ENCODE measurements at places on chromosomes 7 and 10. TPM values are rescaled to one million over a fixed set of nuclear protein-coding genes. Genes with fewer than 3 reads are reported as not detected.
A peak's percentile ranks its signal among the peaks of the same experiment; 100 is the strongest.

ENTPD7 gene
- total RNA-seq: 2.7 TPM

EXOSC1 gene
- total RNA-seq: 52.3 TPM

ITPRID1 gene
- total RNA-seq: not detected

HTR5A gene
- total RNA-seq: not detected

DNA sequence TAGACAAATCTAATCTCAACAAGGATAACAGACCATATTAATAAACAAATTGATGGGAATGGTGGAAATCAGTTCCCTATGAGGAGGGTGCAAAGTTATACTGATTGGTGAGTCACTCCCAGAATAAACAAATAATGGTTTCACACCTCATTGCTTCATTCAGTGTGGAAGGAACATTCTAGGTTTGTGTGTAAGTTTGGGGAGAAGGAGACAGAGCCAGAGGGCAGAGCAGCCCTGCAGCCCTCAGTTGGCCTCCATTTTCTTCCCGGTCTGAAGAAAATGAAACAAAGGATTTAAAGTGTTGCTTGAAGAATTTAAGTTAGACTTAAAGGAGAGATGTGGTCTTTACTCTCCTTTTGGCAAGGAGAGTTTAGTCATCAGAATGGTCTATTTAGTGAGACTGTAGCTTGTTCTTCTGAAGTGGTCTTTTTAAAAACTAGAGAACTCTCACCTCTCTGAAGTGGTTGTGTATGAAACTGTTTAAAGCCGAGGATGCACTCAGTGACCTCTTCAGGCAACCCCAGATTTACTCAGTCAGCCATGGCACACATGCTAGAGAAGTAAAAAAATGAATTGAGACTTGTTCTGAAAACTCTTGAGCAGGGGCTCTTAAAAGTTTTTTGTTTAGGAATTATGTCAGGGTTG lies 27.2 kb downstream of the IKZF1 start:
- DNase-seq: peak; percentile 69

DNA sequence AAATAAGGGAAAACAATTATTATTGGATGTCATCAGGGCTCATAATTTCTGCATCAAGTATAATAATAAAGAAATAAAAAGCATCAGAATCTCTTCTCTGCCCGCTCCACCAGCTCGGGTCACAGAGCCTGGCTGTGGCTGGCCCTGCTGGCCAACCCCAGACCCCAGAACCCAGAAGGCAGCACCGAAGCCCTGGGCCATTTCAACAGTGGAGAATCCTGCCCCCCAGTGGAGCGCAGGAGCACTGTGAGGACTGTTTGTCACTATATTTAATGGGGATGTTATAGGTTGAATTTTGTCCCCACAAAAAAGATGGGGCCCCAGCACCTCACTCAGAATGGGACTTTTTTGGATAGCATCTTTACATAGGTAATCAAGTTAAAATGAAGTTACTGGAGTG lies 27.3 kb downstream of the DENND11 start:
- DNase-seq: peak; percentile 30

DNA sequence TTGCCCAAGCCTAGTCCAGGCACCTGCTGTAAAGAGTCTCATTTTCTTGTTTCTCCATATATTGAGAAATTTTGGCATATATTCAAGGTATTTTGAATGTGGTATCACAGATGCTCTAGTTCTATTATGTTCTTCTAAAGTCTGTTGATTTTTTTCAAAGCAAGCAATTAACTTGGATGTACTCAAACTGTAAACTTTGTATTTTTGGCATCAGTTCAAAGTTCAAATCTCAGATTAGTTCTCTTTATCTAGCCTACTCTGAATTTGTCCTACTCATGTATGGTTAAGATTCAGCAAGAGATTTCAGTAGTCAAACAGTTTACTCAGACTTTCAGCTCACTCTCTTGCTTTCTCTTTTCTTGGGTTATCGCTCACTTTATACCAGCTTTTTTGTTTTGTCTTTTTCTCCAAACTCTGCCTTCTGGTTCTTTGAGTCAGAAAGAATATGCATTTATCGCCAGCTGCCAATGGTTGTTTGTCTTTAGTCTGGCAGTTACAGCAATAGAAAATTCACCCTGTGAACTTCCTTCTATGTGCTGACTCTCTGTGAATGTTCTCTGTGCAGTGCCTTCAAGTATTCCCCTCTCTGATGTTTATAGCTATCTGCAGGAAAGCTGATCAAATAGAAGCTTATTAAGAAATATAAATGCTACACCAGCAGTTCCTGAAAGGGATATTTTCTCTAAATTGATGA lies 56.0 kb downstream of the ANKRD7 start:
- DNase-seq: no peak

DNA sequence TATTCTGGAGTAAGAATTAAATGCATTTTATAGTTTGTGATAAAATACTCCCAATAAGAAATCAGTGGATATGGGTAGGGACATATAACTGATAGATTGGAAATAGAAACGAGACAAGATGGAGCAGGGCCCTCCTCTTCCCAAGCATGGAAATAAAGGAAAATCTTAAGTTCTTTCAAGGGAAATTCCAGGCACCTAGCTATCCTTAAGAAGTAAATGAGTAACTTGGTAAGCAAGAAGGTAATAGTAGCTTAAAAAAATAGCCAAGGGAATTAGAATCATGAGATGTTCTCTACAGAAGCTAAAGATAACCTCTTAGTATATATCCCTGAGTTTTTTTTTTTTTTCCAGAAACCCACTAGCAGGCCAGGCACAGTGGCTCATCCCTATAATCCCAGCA lies 105.5 kb upstream of the FAM3C start:
- no peak for DNase-seq

DNA sequence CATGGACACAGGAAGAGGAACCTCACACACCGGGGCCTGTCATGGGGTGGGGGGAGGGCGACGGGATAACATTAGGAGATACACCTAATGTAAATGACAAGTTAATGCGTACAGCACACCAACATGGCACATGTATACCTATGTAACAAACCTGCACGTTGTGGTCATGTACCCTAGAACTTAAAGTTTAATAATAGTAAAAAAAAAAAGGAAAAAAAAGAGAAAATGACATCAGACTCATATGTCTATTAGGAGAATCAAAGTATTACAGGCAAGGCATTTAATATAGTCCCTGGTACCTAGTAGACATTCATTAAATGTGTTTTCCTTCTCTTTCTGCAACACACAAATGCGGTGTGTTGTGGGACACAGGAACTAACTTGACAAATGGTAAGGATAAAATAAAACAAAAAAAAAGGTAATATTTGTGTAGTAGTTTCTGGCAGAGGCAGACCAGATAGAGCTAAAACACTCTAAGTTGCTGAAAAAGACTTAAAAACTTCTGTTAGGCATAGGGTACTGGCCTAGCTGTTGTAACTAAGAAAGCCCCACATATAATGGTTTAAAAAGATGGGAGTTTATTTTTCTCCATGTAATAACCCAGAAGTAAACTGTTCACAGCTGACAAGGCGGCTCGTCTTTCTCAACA lies 68.8 kb downstream of the NAMPT start:
- DNase-seq: no peak

DNA sequence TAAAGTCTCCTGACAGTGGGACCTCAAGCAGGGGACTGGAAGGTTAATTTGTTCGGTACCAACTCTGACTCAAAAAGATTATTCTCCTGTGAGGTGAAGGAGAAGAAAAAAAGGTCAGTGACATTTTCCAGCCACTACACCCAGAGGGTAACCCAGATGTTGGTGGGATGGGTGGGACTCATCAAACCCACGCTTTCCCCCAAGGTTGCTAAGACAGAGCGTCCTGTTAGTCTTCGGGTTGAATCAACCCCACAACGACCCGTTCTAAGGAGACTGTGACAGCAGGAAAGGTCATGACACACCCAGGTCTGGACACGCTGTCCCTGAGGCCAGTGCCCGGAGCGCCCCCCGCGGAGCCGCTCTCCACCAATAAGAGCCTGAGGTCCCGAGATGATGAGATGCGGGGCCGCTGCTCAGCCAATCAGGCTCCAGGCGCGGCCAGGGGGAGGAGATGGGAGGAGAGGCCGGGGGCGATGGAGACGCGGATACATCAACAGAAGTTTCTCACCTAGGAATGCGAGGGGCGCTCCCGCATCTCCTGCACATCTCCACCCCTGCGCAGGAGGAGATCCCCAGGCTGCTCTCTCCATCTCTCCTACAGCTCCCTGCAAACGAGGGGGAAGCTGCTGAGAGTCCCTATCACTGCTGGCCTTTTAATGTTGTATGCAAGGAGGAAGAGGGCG lies at the start of gene WNT16:
TSS of gene WNT16 (plus strand) at position 493 of the 683 bp plus-strand sequence. CDS start 293 bp downstream, outside the sequence.
- no peak for DNase-seq

DNA sequence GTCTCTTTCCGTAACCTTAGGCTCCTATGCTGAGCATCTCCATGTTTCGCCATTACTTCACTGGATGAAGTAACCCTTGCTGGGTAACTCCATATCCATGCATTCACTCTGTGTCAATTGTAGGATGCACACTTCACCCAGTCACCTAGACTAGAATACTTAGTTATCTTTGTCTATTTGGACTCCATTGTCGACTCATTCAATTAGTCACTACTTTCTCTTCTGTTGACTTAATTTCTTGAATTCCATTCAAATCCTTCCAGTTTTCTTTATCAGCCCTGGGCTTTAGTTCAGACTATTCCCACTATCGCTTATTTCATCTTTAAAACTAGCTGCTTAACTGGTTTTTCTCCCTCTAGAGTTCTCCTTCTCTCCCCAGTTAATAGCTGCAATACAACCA lies 111.3 kb upstream of the TNS3 start:
- no peak for DNase-seq

DNA sequence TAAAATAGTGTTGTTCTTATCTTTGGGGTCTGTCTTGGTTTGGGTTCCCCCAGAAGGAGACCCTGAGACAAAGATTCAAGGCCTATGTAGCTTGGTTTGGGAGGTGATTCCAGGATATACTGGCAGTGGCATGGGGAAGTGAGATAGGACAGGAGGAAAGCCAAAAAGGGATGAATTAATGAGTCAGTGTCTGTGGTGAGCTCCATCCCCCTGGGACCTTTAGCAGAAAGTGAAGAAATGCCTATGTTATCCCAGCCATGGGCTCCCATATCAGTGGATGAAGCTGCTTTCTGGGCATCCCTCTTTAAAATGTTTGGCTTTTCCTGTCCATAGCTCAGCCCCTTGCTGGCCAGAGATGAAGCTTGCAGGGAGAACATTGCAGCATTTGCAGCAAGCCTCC lies 217.0 kb upstream of the CTBP2 start:
- DNase-seq: no peak

- DNase-seq: no peak
Observed at GRCh38 chr7:106128836-106129235, 16.7 kb upstream of the SYPL1 start.

DNA sequence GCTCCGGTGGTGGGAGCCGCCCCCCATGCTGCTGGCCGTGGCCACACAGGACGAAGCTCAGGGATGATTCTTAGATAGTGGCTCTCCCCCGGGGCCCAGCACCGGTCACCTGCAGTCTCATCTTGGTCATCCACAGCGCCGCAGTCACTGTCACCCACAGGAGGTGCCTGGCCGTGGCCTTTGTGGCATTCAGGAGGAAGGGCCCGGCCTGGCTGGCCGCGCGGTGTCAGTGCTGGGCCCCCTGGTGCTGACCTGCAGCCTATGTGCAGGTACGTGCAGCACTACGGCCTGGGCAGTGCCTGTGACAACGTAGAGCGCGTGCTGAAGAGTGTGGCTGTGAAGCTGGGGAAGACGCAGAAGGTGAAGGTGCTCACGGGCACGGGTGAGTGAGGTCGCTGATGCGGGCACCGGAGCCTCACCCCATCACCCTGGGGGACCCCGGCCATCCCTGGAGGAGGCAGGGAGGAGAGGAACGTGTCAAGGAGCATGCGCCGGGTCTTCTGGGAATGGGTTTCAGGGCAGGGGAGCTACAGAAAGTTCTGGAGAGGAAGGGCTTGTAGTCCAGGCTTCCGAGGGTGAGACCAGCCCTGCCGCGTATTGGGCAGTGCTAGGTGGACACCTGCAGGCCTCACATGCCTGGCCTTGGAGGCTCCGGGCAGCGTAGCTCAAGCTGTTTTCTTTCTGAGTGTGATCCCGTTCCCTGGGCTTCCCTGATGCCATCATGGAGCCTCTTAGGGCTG lies 5.0 kb downstream of the SPRN start:
- no peak for DNase-seq

GRCh38 chr7:125255810-125256209 lies 326.2 kb upstream of the POT1 start:
- DNase-seq: no peak

GRCh38 chr7:140206616-140207389 lies 30.0 kb upstream of the KDM7A start:
- DNase-seq: no peak

- DNase-seq: no peak
Observed at GRCh38 chr7:105101864-105102263, 87.9 kb downstream of the KMT2E start.

DNA sequence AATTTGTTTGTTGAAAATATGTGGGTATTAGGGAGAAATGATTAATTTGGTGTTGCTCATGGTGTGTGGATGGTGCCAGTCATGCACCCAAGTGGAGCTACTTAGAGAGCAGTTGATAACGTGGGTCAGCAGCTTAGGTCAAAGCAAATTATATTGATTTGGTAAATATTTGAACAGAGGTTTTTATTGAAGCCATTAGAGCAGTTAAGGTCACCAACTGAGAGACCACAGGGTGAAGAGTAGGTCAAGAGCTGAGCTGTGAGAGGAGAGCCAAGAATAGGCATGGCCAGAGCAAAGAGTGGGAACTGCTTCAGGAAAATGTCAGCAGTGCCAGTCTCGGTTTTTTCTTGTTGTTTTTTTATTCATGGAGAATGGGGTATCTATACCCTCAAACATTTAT lies 97.9 kb downstream of the TMEM168 start:
- DNase-seq: no peak

DNA sequence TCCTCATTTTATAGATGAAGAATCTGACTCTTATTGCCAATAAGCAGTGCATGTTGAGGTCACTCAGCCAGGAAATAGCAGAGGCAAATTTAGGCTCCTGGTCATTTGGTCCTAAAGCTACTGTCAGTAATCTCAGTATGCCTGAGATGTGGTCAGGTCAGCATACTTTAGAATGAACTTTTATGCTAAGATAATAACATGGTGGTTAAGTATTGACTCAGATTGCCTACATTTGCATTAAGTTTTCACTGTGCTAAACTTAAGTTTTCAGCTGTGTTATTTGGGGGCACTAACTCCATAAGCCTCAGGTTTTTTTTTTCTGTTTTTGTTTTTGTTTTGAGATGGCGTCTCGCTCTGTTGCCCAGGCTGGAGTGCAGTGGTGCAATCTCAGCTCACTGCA lies 35.9 kb upstream of the CCSER2 start:
- no peak for DNase-seq

DNA sequence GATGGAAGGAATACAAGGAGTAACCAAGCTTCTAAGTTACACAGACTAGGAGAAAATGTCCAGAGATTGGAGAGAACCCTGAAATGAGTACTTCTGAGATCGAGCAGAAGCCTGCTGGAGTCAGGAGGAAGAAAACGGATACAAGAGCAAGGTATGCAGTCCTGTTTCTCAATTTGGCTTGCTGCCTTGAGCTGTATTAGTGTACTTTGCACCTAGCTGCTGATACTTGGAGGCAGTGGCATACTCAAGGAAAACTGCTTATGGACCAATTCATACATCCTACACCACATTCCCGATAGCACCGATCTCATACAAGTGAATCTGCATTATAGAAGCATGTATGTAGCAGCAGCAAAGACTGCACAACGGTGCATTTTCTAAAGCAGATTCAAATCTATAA lies 14.4 kb downstream of the PIP4K2A start:
- DNase-seq: no peak

- no peak for DNase-seq
Observed at GRCh38 chr7:83038787-83039186, 123.9 kb downstream of the PCLO start.
